ENCODE measurements at places on chromosomes 16 and 17. TPM values are rescaled to one million over a fixed set of nuclear protein-coding genes. Genes with fewer than 3 reads are reported as not detected.
A peak's percentile ranks its signal among the peaks of the same experiment; 100 is the strongest.

DNA sequence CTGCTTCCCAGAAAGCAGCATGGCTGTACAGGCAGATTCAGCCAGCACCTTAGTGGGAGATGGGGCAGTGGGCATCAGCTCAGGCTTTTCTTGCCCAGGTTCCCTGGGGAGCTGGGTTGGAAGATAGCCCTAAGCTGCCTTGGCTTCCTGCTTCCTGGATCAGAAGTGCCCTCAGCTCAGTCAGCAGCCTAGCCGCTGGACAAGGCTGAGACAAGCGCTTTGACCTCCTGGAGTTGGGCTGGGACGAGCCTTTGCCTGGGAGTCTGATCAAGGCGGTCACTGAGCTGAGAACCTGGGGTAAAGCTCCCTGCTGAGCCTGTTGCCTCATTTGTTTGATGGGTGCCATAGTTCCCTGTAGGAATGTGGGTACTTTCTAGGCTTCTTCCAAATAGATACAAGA is 190.0 kb downstream of the RAB11FIP4 start:
- no peaks in the 10 kb centered on the region for H3K27me3 ChIP-seq
- peak overlapping the region; percentile 59 for H3K27ac ChIP-seq
- peaks cover 15% of the 10 kb centered on the region for H3K4me1 ChIP-seq

DNA sequence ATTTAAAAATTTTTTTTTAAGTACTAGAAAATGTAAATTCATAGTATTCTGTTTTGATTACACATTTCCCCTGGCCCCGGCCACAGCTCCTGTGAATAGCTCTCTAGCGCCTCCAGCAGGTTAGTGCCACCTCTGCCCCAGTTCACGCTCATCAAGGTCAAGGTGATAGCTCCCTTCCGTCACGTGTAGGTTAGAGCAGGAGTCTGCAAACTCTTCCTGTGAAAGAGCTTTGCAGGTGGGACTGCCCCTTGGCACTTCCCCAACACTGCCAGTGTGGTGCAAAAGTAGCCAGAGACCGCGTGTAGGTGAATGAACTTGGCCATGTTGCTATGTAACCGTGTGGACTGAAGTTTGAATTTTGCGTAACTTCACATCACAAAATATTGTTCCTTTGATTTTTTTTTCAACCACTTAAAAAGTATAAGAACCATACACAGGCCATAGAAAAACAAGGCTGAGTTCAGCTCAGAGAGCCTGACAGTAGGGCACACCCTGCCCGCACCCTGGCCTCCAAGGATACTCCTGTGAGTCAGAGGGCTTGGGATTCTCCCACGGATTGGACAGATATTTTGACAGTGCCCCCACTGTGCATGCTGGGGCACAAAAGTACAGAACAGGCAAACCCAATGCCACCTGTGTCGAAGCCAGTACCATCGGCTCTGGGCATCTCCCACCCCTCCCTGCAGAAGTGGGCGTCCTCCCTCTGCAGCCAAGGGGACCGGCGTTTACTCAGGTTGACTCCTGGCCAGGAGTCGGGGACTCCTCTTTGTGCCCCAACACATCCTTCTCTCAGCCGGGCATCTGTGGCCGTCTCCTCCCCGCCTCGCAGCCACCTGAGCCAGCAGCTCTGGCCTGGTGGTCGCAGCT is 92.0 kb upstream of the CHMP6 start:
- no peak overlapping the region for H3K27ac ChIP-seq
- no peaks in the 10 kb centered on the region for H3K27me3 ChIP-seq
- DNase-seq, result no peak
- H3K4me3 ChIP-seq, result no peak overlapping the region

DNA sequence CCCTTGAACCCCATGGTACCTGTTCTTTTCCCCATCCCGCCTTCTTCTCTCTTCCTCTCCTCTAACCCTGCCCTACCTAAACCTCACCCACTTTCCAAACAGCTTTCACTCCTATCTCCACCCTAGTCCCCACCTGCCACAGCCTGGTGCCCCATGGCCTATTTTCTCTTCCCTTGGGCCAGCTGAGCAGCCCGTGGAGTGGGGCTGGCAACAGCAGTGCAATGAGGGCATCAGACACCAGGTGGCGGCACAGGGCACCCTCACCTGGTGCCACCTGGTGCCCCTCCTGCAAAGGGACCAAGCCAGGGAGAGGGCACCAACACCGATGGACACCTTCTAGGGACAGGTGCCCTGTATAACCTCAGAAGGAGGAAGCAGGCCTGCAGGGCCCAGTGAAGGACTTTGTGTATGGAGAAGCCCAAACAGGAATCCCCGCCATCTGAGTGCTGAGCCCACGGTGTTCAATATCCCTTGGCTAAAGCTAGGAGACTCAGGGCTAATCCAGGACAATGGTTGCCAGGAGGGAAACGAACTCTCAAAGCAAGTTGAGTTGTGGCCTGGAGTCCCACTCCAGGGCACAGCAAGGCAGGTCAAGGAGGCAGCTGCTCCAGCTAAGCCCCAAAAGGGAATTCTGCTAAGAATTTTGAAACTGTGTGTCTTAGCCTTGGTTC is 4.0 kb upstream of the ABCC3 start:
- H3K27ac ChIP-seq, result no peak overlapping the region
- H3K36me3 ChIP-seq, result no peaks in the 10 kb centered on the region
- no peak overlapping the region for H3K4me3 ChIP-seq
- peaks cover 38% of the 10 kb centered on the region for H3K27me3 ChIP-seq
- peak; percentile 55 for DNase-seq
- peaks cover 14% of the 10 kb centered on the region for H3K4me1 ChIP-seq

The OTOP3 gene
- not detected for total RNA-seq

The KRT23 gene
- total RNA-seq, result not detected

Data from natural killer cell treated with Interleukin-12 subunit alpha and Interleukin-12 subunit beta and Interleukin-15 and Interleukin-18, amount 100 ng/mL, for 72 hours (primary cell).